Transverse colon (tissue), 4 donors: ENCODE measurements at places on chromosomes 7 and 10. TPM values are rescaled to one million over a fixed set of nuclear protein-coding genes. Genes with fewer than 3 reads are reported as not detected.

Gene FOXI2
- total RNA-seq = not detected

- no peaks in the 10 kb centered on the region for H3K4me1 ChIP-seq
- H3K36me3 ChIP-seq = no peaks in the 10 kb centered on the region
- DNase-seq = no peak
- H3K27ac ChIP-seq = no peak overlapping the region
Measured at GRCh38 chr10:120732067-120732466, 119.1 kb upstream of the WDR11 start.

Gene RSPH10B
- not detected for total RNA-seq

DNA sequence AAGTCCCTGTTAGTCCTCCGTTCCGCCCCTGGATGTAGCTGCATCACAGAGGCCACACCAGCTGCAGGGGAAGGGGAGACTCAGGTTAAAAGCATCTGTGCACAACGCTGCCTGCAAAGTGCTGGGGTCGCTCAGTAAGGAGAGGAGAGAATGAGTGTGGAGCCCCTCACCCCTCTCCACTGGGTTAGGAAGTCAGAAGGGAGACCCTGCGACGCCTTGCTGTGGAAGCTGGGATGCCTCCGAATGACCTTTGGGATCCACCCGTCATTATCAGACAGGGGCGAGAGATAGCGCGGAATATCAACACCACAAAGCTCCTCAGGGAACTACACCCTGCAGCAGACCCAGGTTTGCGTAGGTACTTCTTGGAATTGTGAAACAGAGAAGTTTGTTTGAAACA lies 167.7 kb upstream of the SHH start:
- H3K36me3 ChIP-seq = no peaks in the 10 kb centered on the region
- H3K27me3 ChIP-seq = peaks cover 10% of the 10 kb centered on the region
- H3K27ac ChIP-seq = no peak overlapping the region
- no peaks in the 10 kb centered on the region for H3K4me1 ChIP-seq
- no peak overlapping the region for H3K4me3 ChIP-seq
- no peak for DNase-seq

DNA sequence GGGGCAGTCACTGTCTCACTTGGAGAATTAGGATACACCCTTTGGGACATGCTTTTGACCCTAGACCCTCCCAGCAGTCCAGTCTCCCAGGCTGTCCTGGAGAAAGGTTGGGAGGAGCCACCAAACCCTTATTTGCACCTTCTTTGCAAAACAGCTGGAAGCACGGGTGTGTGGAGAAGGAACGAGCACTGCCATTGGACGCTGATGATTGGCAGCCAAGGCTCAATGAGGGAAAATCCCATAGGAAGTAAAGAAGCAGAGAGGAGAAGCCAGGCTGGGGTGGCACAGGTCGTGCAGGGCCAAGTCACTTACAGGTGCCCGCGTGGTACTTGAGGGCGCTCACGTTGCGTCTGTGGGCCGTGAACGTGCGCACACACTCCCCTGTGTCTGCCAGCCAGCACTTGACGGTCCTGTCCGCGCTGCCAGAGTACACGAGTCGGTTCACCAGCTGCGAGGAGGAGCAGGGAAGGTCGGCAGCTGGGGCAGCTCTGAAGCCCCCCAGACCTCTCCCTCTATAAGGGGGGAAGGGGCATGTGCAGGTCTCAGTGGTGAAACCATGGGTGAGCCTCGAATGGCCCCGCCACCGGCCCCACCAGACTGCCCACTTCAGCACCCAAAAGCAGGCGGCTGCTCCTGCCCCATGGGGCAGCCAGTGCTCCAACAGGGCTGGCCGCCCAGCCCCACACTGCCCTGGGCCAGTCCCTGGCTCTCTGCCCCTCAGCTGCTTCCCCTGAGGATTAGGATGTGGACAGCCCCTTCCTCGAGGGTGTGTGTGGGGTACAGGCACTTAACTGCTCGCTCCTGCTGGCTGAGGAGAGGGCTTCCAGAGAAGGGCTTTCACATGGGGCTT lies 24.8 kb downstream of the WDR86 start:
- H3K4me3 ChIP-seq = no peak overlapping the region
- H3K27ac ChIP-seq = no peak overlapping the region
- H3K36me3 ChIP-seq = no peaks in the 10 kb centered on the region
- H3K4me1 ChIP-seq = peaks cover 6% of the 10 kb centered on the region
- H3K27me3 ChIP-seq = peaks cover 28% of the 10 kb centered on the region

Gene LRMDA
- 2.2 TPM for total RNA-seq

GRCh38 chr10:76840802-76841201 lies 796.8 kb downstream of the KCNMA1 start:
- no peak for DNase-seq
- no peaks in the 10 kb centered on the region for H3K27me3 ChIP-seq
- H3K4me1 ChIP-seq = no peaks in the 10 kb centered on the region
- H3K36me3 ChIP-seq = no peaks in the 10 kb centered on the region
- H3K4me3 ChIP-seq = no peak overlapping the region

GRCh38 chr7:51045319-51046102 lies 262.8 kb upstream of the GRB10 start:
- H3K4me1 ChIP-seq = no peaks in the 10 kb centered on the region
- no peak for DNase-seq
- no peaks in the 10 kb centered on the region for H3K36me3 ChIP-seq
- no peak overlapping the region for H3K4me3 ChIP-seq
- H3K27me3 ChIP-seq = no peaks in the 10 kb centered on the region

Gene AZGP1
- 17.1 TPM for total RNA-seq

DNA sequence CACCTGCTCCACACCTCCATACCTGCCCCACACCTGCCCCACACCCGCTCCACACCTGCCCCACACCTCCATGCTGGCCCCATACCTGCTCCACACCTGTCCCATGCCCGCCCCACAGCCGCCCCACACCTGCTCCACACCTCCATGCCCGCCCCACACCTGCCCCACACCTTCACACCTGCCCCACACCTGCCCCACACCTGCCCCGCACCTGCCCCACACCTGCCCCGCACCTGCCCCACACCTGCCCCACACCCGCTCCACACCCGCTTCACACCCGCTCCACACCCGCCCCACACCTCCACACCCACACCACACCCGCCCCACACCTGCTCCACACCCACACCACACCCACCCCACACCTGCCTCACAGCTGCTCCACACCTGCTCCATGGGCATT lies 53.0 kb downstream of the PARP12 start:
- H3K4me1 ChIP-seq = no peaks in the 10 kb centered on the region
- H3K36me3 ChIP-seq = no peaks in the 10 kb centered on the region
- H3K4me3 ChIP-seq = no peak overlapping the region
- no peak for DNase-seq
- no peak overlapping the region for H3K27ac ChIP-seq

Gene CXCL12
- total RNA-seq = 17.0 TPM

Gene CYP2W1
- not detected for total RNA-seq

GRCh38 chr10:93342921-93343320 lies 139.2 kb downstream of the MYOF start:
- no peak for DNase-seq
- H3K4me3 ChIP-seq = no peak overlapping the region
- peaks cover 28% of the 10 kb centered on the region for H3K36me3 ChIP-seq
- no peaks in the 10 kb centered on the region for H3K4me1 ChIP-seq
- no peak overlapping the region for H3K27ac ChIP-seq
- H3K27me3 ChIP-seq = no peaks in the 10 kb centered on the region

DNA sequence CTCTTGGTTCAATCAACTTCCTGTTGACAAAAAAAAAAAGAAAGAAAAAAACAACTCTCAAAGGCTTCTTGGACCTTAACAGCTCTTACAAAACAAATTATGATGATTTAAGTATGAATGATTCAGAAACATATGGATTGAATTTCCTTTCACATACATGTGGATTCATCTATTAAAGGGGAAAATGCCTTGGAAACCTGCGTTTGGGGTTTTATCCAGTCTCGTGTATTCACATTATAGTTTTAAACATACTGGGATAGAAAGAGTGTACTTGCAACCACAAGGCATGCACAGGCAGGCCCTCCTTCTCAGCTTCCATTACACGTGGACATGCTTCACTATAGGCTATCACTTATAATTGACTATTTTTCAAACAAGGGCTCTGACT lies 286.7 kb downstream of the INHBA start:
- H3K27me3 ChIP-seq = no peaks in the 10 kb centered on the region
- H3K36me3 ChIP-seq = no peaks in the 10 kb centered on the region
- no peak overlapping the region for H3K27ac ChIP-seq
- no peaks in the 10 kb centered on the region for H3K4me1 ChIP-seq
- H3K4me3 ChIP-seq = no peak overlapping the region

Gene CH25H
- total RNA-seq = 2.1 TPM

DNA sequence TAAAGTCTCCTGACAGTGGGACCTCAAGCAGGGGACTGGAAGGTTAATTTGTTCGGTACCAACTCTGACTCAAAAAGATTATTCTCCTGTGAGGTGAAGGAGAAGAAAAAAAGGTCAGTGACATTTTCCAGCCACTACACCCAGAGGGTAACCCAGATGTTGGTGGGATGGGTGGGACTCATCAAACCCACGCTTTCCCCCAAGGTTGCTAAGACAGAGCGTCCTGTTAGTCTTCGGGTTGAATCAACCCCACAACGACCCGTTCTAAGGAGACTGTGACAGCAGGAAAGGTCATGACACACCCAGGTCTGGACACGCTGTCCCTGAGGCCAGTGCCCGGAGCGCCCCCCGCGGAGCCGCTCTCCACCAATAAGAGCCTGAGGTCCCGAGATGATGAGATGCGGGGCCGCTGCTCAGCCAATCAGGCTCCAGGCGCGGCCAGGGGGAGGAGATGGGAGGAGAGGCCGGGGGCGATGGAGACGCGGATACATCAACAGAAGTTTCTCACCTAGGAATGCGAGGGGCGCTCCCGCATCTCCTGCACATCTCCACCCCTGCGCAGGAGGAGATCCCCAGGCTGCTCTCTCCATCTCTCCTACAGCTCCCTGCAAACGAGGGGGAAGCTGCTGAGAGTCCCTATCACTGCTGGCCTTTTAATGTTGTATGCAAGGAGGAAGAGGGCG lies at the start of gene WNT16:
Gene WNT16, plus strand, starts transcription at position 493 of the 683 bp plus-strand sequence. CDS start 293 bp downstream, outside the sequence.
- no peak within 1 kb of the TSS for H3K27ac ChIP-seq
- H3K4me1 ChIP-seq = peaks cover 6% of the 10 kb centered on the region
- no peak for DNase-seq
- peak within 1 kb of the TSS; percentile 52 for H3K4me3 ChIP-seq
- no peaks in the 10 kb centered on the region for H3K36me3 ChIP-seq
